ENCODE measurements at places on chromosomes 16 and 17.
A peak's percentile ranks its signal among the peaks of the same experiment; 100 is the strongest.

DNA sequence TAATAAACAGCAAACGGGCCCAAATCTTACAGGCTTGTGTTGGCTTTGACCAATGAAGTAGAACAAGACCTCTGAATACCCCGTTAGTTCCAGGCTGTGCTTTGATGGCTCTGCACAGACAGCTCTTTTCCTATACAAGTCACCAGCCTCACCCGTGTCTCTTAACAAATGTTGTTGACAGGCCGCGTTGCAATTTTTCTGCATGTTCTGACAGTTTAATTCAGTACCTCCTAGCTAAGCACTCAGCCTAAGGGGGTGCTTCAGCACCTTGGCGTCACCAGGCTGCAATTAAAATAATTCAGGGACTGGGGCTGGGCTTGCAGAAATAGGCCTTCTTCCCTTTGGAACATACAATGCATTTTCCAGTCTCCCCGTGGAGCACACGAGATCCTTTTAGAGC lies 500.1 kb downstream of the MAF start:
- DNase-seq = no peak

- DNase-seq = no peak
Measured at GRCh38 chr17:48626245-48627117, at the start of gene HOXB9. Gene HOXB9, minus strand, starts transcription at chr17:48626358. Its CDS starts 89 bp downstream, at chr17:48626269.

DNA sequence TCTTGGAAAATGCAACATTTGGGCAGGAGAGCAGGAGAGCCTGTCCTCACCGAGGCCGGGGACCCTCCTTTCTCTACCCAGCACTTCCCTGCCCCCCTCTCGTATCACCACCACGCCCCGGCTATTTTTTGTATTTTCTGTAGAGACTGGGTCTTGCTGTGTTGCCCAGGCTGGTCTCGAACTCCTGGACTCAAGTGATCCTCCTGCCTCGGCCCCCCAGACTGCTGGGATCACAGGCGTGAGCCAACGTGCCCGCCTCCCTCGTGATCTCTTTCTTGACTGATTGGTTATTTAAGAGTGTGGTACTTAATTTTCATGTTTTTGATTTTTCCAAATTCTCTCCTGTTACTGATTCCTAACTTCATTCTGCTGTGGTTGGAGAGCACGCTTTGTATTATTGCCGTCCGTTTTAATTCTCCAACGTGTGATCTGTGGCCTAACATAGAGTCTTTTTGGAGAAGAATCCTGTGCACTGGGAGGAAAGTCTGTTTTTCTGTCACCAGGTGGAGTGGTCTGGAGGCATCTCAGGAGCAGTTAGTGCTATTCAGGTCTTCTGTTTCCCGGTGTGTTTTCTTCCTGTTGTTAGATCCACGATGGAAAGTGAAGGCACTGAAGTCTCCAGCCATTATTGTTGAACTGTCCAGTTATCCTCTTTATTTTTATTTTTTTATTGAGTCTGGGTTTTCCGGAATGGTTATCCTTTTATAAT lies 40.4 kb downstream of the ZNF778 start:
- no peak for DNase-seq

GRCh38 chr17:3026125-3026855 lies 37.1 kb downstream of the OR1D5 start:
- DNase-seq = no peak

DNA sequence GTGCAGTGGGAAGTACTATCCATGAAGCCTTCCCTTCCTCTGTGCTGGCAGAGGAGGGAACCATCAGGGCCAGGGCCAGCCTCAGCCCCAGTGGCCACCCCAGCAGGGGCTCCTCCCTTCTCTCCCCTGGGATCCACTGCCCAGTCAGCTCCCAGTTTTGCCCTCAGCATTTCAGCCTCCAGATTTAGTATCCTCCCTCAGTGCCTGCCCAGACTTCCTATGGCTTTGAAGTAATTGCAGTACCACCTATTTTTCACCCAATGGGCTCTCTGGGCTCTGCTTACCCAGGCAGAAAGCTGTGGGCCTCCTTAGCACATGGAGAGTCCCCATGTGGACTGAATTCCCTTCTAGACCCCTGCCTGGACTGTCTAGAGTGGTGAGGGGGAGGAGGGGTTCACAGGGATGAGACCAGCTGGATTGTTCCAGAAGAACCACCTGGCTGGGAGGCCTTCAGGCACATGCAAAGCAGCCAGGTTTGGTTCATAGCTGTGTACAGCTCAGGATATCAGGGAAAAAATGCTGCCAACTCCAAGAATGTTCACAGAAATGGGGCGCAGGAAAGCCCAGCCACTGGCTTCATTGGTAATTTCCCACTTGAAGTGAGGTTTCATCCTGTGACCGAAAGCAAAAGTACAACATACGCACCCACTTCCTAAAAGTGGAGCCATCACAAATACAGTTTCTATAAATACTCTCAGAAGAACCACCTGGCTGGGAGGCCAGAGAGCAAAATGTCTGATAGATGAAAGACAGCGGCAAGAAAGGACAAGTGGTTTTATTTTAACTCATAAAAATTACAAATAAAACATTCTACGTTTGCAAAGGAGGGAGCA lies 15.2 kb upstream of the HERPUD1 start:
- DNase-seq = no peak

DNA sequence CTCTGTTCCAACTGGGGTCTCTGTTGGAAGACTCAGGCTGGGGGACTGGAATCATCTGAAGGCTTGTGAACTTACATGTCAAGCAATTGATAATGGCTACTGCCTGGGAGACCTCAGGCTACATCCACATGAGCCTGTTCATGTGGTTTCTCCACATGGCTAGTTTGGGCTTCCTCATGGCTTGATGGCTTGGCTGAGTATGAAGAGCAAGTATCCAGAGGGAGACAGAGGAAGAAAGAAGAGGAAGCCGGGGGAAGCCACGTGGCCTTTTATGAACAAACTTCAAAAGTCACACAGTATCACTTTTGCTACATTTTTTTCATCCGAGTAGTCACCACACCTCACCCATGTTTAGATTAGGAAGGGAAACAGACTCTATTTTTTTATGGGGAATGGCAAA lies 158.9 kb downstream of the TRIM37 start:
- DNase-seq = no peak

- no peak for DNase-seq
Measured at GRCh38 chr16:72983728-72984350, 64.1 kb downstream of the ZFHX3 start.

GRCh38 chr17:68184816-68185436 lies 62.9 kb upstream of the AMZ2 start:
- no peak for DNase-seq

DNA sequence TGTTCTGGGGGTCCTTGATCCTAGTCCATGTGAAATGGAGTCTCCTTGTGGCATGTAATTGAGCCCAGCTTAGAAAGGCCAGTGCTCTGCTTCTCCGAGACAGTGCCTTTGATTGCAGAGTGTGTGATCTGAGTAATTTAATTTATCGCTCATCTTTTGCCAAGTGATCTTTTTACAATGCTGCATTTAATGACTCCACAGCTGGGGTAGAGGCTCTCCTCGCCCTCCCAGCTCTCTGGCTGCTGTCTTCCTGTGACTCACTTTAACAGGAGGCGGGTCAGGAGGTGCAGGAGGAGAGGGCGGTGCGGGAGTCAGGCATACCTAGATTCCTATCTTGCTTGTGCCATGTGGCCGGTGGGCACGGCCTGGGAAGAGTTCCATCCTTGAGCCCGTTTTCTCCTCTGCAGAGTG lies 113.4 kb upstream of the FOXF1 start:
- DNase-seq = peak; percentile 91

DNA sequence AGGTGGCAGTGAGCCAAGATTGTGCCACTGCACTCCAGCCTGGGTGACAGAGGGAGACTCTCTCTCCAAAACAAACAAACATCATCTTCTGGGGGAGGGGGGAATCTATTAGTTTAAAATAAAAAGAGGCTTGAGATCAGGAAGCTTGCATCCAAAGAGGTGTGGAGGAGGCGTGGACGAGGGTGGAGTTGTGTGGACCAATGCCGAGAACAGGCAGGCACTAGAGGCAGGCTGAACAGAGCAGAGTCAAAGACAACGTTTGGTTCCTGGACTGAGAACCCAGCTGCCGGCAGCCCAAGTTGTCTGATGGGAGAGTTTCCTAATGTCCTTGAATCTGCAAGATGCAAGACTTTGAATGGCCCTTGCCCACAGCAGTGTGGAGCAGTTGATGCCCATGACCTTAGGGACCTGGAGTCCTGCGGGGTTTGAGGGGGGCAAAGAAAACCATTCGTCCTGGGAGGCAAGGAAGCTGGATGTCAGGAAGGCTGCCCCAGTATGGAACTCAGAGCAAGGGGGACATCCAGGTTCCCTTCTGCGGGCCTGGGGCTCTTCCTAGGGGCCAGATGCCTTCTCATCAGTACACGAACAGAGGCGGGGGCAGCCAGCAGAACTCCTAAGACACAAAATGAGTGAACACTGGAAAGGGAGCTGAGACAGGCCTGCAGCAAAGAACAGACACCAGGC lies 9.2 kb downstream of the TBC1D16 start:
- no peak for DNase-seq
